Breast epithelium (tissue), 4 donors: ENCODE measurements at places on chromosomes 7 and 10. TPM values are rescaled to one million over a fixed set of nuclear protein-coding genes. Genes with fewer than 3 reads are reported as not detected.

GRCh38 chr10:35486297-35486990 lies 118.7 kb upstream of the GJD4 start:
- H3K27me3 ChIP-seq, result no peaks in the 10 kb centered on the region
- no peaks in the 10 kb centered on the region for H3K36me3 ChIP-seq
- H3K4me3 ChIP-seq, result no peak overlapping the region
- H3K4me1 ChIP-seq, result no peaks in the 10 kb centered on the region
- no peak for DNase-seq
- H3K27ac ChIP-seq, result no peak overlapping the region

DNA sequence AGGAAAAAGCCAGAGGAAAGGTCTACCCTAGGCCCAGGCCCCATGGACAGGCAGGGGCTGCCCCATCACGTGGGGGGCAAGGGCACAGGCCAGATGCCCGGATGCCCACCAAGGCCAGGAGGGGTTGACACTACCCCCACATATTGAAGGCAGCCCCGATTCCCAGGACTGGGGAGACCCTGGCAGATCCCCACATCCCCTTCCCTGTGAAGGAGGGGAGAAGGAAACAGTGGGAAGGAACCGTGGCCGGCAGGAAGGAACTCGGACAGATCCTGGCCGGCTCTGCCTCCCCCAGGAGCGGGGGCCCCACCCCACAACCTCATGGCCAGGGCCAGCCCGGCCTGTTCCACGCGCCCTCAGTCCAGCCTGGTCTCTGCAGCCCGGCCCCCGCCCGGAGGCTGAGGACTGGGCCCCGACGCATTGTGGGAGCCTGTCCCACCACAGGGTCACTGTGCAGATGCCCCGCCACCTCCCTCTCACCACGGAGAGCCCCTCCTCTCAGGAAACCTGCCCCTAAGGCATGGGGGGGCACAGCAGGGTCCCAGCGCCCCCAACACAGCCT lies 41.3 kb downstream of the PAPOLB start:
- no peaks in the 10 kb centered on the region for H3K4me1 ChIP-seq
- DNase-seq, result no peak
- no peak overlapping the region for H3K27ac ChIP-seq

The ADCYAP1R1 gene
- 2.6 TPM for total RNA-seq

The SUN3 gene
- total RNA-seq, result not detected

The VIM gene
- total RNA-seq, result 2,067 TPM

The KLF14 gene
- not detected for total RNA-seq

The AEBP1 gene
- total RNA-seq, result 85.6 TPM
